ENCODE measurements at places on chromosomes 16 and 17.
A peak's percentile ranks its signal among the peaks of the same experiment; 100 is the strongest.

DNA sequence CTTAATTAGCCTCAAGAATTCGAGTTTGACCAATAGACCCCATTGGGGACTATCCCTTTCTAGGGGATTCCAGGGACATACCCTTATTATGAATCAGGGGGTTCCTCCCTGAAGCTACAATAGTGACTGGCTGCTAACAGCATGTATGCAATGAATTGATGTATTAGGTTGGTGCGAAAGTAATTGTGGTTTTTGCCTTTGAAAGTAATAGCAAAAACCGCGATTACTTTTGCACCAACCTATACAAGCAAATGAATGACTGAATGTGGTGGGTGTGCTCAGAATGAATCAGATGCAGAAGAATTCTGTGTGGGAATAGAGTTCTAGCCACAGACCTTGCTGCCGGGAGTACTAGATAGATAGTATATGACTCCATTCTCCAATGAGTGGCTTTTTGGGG, 76.7 kb downstream of the HLF start:
- peak; percentile 21 for DNase-seq

DNA sequence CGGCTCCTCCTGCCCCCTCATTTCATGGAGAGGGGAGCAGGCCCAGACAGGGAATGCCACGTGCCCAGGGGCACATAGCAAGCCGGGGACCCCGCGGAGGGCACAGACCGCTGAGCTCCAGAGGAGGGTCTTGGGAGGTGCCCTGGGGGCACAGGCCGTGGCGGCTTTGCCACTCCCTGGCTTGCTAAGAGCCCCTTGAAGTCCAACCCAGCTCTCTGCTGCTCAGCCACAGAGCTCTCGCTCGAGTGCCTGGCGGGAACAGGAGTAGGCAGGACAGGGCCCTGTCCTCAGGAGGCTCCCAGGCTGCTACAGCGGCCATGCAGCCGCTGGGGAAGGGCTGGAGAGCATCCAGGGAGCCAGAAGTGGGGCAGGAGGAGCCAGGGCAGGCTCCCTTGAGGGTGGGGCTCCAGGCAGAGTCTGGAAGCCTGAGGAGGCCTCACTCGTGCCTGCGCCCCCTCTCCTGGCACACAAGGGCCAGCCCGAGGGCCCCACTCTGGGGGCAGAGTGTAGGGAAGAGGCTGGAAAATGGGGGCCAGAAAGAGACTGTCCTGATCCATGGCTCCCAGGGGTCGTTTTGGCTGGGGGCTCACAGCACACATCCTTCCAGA, 4.4 kb upstream of the RAB26 start:
- no peak for DNase-seq

GRCh38 chr16:80973991-80974390, 32.7 kb downstream of the CMC2 start:
- no peak for DNase-seq

- DNase-seq: no peak
Observed at GRCh38 chr17:74637926-74638325, 14.4 kb upstream of the CD300E start.

DNA sequence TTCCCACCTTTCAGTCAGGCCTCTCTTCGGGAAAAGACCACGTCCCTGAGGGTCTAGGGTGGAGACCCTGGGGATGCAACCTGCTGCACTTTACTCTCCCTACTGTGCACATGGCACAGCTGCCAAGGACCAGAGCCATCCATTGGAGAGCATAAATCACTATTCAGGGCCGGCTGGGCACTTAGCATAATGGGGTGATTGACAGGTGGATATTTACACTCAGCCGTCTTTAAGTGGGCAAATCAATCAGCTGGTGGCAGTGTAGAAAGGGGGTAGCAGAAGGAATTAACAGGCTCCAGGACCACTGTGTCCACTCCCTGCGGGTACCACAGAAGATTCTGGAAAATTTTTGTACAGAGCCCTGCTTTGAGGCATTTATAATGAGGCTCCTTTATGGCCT, 87.3 kb upstream of the IRX6 start:
- no peak for DNase-seq

- peak; percentile 70 for DNase-seq
Observed at GRCh38 chr17:44220213-44221083, 973 bp upstream of the UBTF start.

GRCh38 chr17:46044286-46044928, 45.4 kb downstream of the STH start:
- no peak for DNase-seq

GRCh38 chr16:58019866-58020538, 5.6 kb upstream of the MMP15 start:
- DNase-seq: no peak

- peak; percentile 96 for DNase-seq
Observed at GRCh38 chr16:30445408-30446202, at the start of gene SEPHS2. Gene SEPHS2 (minus strand): TSS chr16:30445874. CDS start chr16:30445727, 147 bp downstream.

DNA sequence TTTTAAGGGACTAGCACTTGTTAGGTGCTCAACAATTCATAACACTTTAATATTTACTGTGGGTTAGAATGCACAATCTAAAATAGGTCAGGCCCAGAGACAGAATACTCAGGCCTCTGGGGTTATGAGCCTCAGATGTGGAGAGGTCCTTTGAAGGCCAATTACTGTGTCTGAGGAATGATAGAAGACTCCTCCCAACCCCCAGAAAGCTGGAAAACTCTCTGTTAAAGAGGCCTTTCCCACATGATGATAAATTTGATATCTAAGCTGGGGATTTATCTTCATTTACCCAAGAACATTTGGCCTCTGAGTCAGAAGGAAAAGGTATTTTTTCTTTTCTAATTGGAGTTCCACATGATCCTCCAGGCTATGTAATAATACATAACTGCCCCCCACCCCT, 41.1 kb upstream of the MMD start:
- no peak for DNase-seq

DNA sequence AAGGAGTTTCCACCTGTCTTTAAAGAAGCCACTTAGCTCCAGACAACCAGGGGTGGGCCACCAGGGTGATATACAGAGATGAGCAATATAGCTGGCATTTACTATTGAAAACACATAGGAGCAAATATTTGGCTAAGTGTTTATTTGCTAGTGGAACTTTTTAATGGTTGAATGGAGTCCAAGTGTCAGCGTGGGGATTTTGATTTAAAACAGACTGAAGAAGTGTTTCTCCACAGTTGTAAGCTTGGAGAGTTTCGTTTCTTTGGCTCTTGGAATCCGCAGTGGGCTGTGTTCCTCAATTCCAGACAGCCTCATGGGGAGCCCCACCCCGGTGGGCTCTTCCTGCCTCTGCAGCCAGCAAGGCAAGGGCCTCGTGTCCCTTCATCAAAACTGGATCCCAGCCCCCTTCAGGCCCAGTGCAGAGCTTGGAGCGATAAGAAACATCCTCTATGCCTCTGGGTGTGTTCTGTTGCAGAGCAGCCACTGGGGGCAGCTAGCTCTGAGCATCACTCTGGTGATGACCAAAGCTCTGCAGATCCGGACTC, 36.1 kb downstream of the NOG start:
- no peak for DNase-seq

- DNase-seq: no peak
Observed at GRCh38 chr17:70767102-70767701, 597.9 kb downstream of the KCNJ2 start.

DNA sequence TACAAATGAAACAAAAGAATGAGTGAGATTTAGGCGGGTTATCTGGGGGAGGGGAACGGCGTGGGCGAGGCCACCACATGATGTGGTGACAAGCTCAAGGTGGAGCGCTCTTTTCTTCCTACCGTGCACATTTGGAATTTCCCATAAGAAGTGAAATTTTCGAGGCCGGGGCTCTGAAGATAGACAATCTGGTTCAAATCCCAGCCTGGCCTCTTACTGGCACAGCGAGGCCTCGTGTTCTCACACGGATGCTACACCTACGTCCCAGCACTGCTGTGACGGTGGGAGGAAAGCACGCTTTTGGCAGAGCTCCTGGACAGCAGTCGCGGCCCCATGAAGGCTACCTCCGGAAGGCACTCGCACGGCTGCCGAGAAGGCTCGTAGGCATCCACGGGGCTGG, 25.2 kb downstream of the ZDHHC7 start:
- no peak for DNase-seq

- DNase-seq: no peak
Observed at GRCh38 chr17:48575066-48575582, 3.0 kb downstream of the HOXB4 start.

- DNase-seq: no peak
Observed at GRCh38 chr16:3356118-3356517, 429 bp downstream of the OR2C1 start.

GRCh38 chr17:8122924-8123694, 797 bp downstream of the HES7 start:
- peak; percentile 63 for DNase-seq

Measured in stimulated activated naive CD8-positive, alpha-beta T cell treated with anti-CD3 and anti-CD28 coated beads, Interleukin-15, amount 100 ng/mL, for 72 hours (primary cell).